ENCODE measurements at places on chromosomes 6 and 20.

DNA sequence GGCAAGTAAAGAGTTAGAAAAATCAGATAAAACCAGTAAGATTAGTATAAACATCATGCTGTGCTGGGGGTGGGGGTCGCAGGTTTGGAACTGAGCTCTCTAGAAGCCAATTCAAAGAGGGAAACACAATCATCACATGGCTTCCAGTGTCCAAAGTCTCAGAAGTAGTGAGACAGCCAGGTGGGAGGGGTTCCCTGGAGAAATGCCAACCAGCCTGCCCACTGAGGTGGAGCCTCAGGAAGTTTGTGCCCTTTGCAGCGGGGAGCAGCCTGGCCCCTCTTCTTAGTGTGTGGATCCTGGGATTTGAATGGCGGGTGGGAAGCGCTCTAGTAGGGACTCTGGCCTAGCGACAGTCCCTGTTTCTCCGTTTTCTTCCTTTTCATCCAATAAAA, 21.4 kb downstream of the C6orf15 start:
- DNase-seq, result no peak

- no peak for DNase-seq
Measured at GRCh38 chr6:91105532-91105931, 518.7 kb upstream of the MAP3K7 start.

DNA sequence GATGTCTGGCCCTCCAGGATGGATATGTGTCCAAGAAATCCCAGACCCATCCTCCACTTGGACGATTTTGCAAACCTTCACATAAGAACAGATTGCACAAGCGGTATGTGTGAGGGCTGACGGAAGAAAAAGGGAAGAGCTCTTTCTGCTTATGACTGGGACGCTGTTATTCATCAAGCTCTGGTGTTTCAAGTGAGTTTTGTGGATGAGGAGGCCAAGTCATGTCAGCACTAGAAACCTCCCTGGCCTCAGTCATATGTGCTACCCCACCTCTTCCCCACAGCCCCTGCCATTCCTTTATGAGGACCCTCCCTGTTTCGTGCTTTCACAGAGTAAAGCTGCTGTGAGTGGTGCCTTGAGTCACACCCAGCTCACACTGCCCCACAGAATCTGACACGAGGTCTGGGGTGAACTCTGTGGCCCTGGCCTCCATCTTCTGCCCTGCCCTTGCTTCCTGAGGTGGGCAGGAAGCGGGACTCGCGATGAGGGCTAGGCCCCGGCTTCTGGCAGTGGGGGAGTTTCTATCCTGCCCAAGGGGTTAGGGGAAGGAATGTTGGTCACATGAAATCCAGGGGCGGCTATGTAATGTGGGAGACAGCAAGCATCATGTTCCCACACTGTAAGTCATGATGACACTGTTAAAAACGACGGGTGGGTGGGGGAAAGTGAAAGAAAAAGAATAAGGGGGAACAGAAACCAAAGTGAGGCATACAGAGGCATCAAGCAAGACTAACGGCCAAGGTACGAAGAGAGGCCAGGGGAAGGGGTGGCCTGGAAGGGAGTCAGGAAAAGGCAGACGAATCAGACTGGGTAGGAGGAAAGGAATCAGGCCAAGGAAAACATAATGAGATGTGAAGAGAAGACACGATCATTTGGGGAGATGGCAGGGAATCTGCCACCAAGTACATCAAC, 78.1 kb downstream of the PRDM1 start:
- DNase-seq, result peak; percentile 90

DNA sequence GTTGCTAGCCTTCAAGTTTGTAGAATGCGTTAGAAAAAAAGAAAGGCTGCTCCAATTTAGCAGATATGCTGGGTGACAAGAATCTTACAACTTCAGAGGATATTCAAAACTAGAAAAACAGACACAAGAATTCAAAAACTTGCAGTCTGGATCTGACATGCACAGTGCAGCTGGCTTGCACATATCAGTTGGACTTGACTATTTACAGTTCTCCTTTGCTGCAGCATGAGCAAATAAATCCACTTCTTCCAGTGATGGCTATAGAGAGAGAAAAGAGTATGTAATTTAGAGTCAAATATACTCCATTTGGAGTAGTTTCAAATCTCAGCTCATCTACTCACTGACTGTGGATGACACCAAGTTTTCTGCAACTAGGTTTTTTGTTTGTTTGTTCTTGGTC, 247.0 kb downstream of the RIMS1 start:
- no peak for DNase-seq

GRCh38 chr6:37077191-37077904, 71.9 kb downstream of the FGD2 start:
- no peak for DNase-seq

DNA sequence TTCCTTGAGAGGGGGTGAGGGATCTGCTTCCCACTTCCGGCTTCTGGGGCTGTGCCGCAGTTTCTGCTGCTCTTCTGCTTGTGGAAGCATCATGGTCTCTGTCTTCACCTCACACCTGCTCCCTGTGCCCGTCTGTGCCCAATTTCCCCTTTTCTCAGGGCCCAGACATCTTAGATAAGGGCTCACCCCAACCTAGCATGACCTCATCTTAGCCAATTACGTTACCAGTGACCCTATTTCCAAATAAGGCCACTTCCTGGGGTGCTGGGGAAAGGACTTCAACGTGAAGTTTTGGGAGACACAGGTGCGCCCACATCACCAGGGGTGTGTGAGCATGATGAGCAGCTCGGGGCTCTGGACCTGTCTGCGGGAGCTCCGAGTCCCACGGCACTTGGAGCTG, 20.7 kb upstream of the RBBP8NL start:
- DNase-seq, result no peak

DNA sequence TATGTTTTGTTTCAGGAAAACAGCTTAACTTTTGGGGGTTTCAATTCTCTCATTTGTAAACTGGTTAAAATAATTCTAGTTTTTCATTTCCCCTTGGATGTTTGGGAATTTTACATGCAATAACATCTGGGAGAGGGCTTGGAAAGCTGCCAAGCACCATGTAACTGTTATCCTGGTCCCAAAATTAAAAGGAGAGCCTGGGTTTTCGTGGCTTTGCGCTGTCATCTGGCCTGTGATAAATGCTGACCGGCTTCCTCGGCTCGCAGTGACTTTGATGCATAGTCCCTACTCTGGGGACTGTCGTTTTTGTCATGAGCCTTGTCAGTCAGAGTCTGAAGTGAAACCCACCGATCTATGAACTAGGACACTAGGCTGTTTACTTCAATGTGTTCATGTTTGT, 12.2 kb downstream of the SLC35F1 start:
- DNase-seq, result no peak

- no peak for DNase-seq
Measured at GRCh38 chr20:58880994-58881752, 28.7 kb downstream of the GNAS start.

DNA sequence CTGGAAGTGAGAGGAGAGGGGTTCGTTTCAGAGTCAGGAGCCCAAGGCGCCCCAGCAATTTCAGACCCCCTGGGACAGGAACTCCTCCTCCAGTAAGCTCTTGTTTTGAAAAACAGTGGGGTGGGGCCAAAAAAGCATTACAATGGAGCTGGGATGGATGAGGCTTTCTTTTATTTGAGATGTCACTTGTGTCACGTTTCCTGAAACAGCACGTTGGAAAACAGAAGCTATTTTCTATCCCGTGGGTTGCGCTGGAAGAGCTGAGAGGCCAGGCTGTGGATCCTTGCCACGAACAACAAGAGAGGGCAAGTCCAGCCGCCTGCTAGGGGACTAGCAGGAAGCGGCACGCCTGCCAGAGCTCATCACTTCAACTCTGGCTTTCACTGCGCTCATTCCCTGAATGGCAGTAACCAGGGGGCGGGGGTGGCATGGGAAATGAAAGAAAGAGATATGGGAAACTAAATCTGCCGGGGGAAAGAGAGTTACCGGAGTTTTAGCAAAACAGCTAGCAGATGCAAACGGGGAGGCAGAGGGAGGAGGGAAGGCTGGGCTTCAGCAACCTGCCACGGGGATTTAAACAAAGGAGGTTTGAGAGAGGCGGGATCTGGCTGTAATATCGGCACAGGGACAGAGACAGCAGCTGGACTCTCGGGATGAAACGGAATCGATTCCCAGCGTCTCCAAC, 34.6 kb downstream of the GCNT2 start:
- DNase-seq, result no peak
